ENCODE measurements at places on chromosomes 6 and 20.
A peak's percentile ranks its signal among the peaks of the same experiment; 100 is the strongest.

DNA sequence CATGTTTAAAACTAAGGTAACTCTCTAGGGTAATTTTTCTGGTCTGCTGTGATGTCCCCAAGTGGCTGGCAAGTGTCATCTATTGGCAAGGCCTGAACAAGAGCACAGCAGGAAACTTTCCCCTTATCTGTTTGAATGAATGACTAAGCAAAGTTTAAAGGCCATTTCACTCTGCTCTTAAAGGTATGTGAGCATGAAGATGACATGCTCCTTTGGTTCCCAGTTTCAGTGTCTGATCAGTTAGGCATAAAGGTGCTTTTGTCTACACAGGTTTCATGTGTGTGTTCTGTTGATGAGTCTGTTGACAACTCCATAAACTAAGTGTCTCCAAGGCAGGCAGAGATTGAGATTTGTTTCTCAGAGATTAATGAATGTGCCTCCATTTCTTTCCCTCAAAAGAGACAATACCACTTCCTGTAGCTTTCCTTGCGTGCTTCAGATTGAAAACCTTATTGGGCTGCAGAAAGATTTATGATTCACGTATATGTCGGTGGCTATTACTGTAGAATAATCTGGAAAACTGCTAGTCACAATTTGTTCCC, 83.9 kb downstream of the MAP3K7 start:
- no peak for DNase-seq

GRCh38 chr20:20454850-20455627, 87.1 kb downstream of the INSM1 start:
- no peak for DNase-seq

DNA sequence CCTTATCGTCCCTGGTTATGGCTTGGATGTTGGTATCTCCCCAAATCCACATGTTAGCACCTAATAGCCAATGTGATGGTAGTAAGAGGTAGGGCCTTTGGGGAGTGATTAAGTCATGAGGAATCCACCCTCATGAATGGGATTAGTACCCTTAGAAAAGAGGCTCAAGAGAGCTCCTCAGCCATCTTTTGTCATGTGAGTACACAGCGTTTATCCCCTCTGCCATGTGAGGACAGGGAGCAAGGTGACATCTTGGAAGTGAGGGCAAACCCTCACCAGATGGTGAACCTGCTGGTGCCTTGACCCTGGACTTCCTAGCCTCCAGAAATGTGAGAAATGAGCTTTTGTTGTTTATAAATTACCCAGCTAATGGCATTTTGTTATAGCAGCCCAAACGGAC, 16.1 kb upstream of the SIRPB2 start:
- DNase-seq: no peak

GRCh38 chr6:1504465-1504864, 105.2 kb upstream of the FOXC1 start:
- DNase-seq: no peak

DNA sequence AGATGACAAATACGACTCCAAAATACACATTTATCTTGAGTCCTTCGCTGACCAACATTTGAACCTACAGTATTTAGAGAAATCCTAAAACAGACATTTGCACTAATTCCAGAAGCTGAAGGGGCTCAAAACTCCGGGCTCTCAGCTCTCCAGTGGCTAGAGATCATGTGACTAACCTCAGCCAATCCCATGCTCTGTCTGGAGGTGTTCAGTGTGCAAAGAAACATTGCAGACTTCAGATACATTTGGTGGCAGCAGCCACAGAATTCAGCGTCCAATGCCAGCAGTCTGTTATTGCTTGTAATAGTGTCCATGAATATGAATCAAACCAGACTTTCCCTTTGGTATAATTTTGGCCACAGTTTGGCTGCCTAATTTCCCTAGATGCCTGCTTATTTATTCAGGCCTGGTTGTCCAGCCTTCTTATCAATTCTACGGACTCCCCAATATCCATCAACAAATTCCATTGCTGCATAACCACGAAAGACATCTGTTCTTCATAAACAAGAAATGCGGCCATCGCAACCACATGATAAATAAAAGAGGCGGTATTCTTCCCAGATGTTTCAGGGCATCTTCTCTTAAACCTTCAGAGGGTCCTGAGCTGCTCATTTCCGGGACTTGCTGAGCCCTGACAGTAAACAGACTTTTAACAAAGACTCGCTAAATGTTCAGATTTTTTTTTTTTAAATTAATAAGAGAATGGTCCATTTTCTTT, 14.5 kb upstream of the CYP24A1 start:
- no peak for DNase-seq

DNA sequence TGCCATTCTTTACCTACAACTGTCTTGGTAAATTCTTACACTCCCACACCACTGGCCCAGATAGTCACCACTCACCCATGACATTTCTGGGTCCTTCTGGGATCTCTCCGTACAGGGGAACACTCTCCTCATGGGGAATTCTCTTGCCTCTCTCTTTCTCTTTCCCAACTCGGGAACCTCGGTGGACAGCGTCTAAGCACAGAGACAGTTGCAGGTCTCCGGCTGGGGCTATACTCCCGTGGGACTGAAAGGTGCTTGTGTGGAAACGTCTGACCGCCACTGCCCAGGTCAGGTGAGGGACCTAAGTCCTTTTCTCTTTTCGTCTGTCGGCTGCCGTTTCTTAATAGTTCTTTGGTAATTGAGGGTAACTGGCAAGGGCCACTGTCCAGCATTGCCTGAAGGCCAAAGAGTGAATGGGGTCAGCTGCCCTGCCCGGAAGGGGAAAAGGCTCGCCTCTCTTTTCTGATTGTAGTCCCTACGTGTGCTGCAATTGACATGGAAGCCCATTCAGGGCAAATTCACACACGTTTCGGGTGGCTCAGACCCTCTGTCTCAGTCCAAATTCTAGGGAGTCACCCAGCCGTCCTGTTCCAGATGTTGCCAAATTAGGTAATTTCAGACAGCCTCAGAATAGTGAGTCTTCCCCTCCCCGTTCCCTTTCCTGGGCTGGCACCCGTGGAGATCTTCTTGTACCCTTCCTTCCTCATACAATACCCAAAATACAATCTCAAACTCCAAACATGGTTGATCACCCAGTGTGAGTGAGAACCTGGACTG, 31.2 kb upstream of the RIPK1 start:
- no peak for DNase-seq

GRCh38 chr6:83190626-83191025, 2.4 kb downstream of the PGM3 start:
- no peak for DNase-seq

DNA sequence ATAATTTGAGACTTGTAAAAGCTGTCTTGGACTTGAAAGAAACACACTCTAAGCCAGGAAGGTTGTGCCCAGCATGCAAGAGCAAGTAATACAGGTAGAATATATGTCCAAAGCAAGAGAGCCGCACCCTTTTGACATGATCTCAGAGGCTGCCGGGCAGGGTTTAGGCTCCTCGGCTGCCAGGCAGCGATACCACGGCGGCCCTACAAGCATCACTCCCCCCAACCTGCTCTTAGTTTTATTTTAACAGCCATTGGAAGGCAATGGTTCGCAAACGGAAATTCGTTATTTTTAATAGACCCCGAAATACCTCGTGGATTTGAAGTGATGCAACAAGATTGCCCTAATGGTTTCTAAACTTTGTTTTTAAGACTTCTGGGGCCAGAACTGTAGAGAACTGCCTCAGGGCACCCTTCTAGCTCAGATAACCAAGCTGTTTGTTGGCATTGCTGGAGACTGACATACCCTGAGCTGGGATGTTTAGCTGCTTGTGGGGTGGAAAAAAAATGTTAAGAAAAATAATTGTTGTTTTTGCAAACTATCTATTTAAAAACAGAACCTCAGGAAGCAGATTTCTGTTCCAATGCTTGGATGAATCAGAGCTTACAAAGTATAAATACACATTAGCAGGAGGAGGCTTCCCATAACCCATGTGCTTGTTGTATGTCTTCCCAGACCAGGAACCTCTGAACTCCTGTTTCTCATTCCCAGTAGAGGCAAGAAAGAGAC, 39.0 kb downstream of the JAG1 start:
- no peak for DNase-seq

- no peak for DNase-seq
These were observed 675 bp downstream of the DSTN start for GRCh38 chr20:17570347-17571152.

GRCh38 chr6:15817100-15817499, 154.3 kb upstream of the DTNBP1 start:
- no peak for DNase-seq

DNA sequence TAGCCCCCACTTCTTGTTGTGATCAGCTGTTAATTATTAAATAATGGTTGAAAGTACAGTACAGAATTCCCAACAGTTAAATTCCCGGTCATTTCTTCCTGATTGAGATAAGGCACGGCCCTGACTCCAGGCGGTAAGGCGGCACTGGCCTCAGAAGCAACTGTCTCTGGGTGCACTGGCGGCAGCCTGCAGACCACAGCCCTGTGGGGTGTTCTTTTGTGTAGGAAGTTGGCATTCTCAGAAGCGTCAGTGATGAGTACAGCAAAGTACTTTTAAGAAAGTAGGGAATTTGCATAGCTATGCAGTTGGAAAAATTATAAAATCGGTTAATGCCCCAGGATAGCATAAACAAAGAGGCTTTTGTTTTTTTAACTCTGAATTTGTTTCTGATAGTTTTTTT, 50.5 kb downstream of the SAMD5 start:
- no peak for DNase-seq

DNA sequence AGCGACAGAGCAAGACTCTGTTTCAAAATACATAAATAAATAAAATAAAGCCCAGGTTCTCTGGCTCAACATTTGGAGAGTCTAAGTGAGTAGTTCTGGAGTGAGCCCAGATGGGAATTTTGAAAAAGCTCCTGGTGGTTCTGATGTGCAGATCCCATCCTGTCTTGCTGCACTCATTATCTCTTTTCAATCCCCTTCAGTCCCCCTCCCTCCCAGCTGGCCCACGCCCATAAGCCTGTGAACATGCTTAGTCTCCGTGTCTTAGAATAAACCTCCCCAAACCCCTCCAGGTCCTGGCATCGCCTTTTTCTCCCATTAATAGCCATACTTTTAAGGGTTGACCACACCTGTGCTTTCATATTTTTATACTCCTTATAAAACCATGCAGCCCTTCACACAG, 19.4 kb upstream of the TULP1 start:
- DNase-seq: no peak

- no peak for DNase-seq
These were observed 107.6 kb upstream of the KHDRBS2 start for GRCh38 chr6:62393608-62394007.

GRCh38 chr20:48783533-48784272, 44.1 kb downstream of the PREX1 start:
- DNase-seq: no peak

DNA sequence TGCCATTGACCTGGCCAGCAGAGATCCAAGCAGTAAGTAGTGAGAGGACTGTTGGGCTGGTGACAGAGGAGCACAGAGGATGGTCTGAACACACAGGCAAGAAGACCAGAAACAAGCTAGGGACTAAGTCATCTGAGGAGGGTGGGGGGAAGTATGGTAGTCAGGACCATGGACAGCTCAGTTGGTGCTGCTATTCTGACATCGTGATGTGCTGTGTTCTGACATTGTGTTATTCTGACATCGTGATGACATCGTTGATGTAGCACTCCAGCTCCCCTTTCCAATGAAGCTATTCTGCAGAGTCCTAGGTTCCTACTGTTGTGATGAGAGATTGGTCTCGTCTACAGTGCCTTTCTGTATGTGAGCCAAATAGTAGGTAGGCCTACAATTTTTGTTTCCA, 28.7 kb downstream of the CFAP206 start:
- peak; percentile 2 for DNase-seq

- no peak for DNase-seq
These were observed 1055.1 kb upstream of the GJE1 start for GRCh38 chr6:141077355-141078333.

DNA sequence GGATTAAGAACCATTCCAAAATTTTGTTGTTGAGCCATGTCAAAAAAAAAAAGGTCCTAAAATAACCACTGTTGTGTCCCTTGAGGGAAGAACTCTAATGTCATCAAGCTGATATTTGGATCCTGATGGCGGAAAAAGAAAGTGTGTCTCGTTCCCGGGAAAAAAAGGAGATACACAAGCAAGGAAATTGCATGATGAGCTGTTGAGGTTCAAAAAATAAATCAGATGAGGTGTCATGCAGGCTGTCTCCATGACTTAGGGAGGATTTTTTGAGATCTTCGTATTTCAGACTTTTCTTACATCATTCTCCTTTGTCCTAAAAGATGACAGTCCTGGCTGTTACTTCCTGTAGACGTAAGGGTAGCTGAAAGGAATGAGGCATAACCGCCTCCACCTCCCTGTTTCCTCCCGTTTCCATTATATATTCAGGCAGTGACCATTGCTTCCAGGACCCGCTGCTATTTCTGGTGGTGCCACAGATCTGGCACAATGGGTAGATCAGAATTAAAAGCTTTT, 117.3 kb upstream of the TNFAIP3 start:
- DNase-seq: no peak

DNA sequence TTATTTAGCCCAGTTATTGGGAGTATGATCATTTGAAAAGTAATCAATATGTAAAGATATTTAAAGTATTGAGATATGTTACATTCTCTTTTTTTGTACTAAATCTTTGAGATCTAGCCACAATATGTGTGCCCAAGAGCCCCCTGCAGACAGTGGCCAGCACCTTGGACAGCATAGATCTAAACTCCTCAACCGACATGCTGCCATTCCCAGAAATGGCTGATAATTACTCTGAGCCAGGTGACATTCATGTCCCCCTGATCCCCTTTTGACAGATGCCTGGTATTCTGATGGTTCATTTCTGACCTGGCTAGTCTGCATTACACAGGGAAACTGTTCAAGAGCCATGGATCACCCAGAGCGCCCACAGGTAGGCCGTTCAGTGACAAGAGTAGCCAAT, 177.1 kb downstream of the ZDHHC14 start:
- no peak for DNase-seq

DNA sequence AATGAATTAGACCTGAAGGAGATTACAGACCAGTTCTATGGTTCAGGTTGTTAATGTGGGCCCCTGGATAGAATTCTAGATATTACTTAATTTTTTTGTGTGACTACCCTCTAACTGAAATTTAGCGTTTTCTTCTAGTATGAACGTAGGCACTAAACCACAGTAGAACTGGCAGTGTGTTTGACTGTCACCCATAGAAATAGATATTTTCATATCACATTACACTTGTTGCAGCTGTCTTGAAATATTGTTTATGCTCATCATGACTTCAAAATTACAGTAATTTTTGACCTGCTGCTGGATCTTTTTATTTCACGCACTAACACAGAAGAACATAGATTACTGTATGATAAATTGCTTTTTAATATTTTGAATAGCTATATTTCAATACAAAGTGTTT, 31.6 kb downstream of the E2F3 start:
- no peak for DNase-seq

GRCh38 chr6:53892707-53893106, 97.9 kb downstream of the LRRC1 start:
- no peak for DNase-seq

DNA sequence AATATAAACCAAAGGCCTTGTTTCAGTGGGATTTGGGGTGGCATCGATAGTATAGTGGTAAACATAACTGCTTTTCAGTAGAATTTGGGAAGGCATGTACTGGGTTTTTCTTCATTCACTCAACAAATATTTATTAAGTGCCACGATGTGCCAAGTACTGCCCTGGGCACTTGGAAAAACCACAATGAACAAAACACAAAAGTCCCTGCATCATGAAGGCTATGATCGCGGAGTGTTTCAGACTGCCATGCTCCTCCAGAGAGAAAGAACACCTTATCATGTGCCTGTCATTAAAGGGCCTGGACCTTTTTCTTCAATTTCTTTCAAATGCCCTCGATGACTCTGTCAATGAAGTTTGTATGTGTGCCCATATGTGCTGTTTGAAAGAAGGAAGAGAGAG, 59.2 kb upstream of the CEP85L start:
- DNase-seq: no peak

GRCh38 chr6:131001111-131001736, 61.8 kb downstream of the EPB41L2 start:
- DNase-seq: no peak

Measured in KG1 (cell line).